Vein endothelial cell (primary cell): ENCODE measurements at places on chromosomes 2 and 18. TPM values are rescaled to one million over a fixed set of nuclear protein-coding genes. Genes with fewer than 3 reads are reported as not detected.

The EFHD1 gene
- total RNA-seq: under 0.01 and 0.19 TPM in 2 replicates

The DUSP19 gene
- 2.5 and 2.6 TPM in 2 replicates for total RNA-seq

The ZNF2 gene
- 5.9 and 6.1 TPM in 2 replicates for total RNA-seq

The KCNG2 gene
- total RNA-seq: not detected in 2 replicates

The SPHKAP gene
- total RNA-seq: not detected in 2 replicates

The KATNAL2 gene
- 0.86 and 0.98 TPM in 2 replicates for total RNA-seq
